ENCODE measurements at places on chromosomes 5 and 9. TPM values are rescaled to one million over a fixed set of nuclear protein-coding genes. Genes with fewer than 3 reads are reported as not detected.

DNA sequence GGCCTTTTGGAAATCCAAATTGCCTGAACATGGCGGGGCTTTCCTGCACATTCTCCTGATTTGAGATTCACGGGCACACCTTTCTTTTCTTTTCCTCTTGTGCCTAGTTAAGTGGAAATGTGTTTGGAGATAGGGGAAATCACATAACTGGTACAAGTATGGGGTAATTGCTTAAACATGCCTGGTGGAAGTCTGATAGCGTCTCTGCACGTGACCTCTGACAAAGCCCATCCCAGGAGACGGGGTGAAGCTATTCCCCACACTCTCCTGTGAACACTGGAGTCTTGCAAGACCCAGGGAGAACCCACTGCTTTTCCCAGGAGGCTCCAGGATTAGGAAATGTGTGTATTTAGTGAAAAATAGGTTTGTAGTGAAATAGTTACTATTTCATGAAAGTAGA, 2.9 kb upstream of the REEP2 start:
- H3K27ac ChIP-seq, result no peak overlapping the region
- peaks cover 24% of the 10 kb centered on the region for H3K36me3 ChIP-seq
- DNase-seq, result no peak
- no peak overlapping the region for H3K4me3 ChIP-seq
- peaks cover 16% of the 10 kb centered on the region for H3K4me1 ChIP-seq

DNA sequence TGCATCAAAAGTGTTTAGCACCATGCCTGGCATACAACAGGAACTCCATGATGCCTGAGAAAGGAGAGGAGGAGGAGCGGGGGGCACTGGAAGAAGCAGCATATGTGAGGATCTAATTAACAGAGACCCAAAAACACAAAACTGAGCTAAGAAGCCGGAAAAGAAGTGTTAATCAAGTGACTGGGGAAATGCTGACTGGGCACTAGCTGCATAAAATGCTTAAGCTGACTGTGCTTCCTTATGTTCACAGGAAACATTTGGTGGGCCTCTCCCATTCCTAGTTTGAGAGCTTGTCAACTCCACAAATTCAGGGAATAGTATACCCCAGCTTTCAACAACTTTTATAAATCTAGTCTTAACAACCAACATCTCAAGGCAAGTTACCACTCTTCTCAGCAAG, 26.6 kb downstream of the DEPDC1B start:
- H3K4me1 ChIP-seq, result peaks cover 14% of the 10 kb centered on the region
- H3K4me3 ChIP-seq, result no peak overlapping the region
- no peaks in the 10 kb centered on the region for H3K27me3 ChIP-seq
- H3K36me3 ChIP-seq, result no peaks in the 10 kb centered on the region

- peaks cover 4% of the 10 kb centered on the region for H3K4me1 ChIP-seq
- no peak overlapping the region for H3K27ac ChIP-seq
- DNase-seq, result no peak
- no peak overlapping the region for H3K4me3 ChIP-seq
- no peaks in the 10 kb centered on the region for H3K27me3 ChIP-seq
- no peaks in the 10 kb centered on the region for H3K36me3 ChIP-seq
Observed at GRCh38 chr5:167710444-167711073, 580.9 kb upstream of the WWC1 start.

- H3K27me3 ChIP-seq, result peaks cover 2% of the 10 kb centered on the region
- DNase-seq, result no peak
- H3K27ac ChIP-seq, result no peak overlapping the region
- H3K36me3 ChIP-seq, result no peaks in the 10 kb centered on the region
- peaks cover 25% of the 10 kb centered on the region for H3K4me1 ChIP-seq
Observed at GRCh38 chr5:175206669-175207068, 237.3 kb downstream of the DRD1 start.

DNA sequence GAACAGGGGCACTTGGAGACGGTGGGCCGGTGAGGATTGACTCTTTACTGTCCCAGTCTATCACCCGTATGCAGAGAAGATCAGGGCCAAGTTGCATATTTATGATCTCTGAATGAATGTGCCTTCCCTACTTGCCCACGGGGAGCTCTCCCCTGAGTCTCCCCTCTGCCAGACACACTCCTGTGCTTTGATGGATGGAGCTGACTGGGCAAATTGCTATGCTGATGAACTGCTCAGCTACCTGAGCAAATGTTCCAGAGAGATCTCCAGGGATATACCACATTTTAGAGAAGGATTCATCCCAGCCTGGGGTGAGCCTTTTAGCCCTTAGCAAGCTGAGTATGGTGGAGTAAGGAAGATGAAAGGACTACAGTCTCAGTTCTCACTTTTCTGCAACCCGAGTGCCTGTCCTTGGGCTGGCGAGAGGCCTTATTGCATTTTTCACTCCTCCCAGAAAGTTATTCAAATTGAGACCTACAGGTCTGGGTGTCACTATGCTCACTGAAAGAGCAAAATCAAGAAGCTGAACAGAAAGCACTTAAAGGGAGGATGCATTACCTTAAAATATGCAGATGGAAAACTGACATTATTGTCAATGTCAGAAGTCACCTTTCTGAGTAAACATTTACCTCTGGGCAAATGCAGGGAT, 526.7 kb upstream of the WWC1 start:
- no peak overlapping the region for H3K27ac ChIP-seq
- DNase-seq, result no peak
- peaks cover 21% of the 10 kb centered on the region for H3K4me1 ChIP-seq
- H3K4me3 ChIP-seq, result no peak overlapping the region

Gene FBN2
- 238 TPM for total RNA-seq

DNA sequence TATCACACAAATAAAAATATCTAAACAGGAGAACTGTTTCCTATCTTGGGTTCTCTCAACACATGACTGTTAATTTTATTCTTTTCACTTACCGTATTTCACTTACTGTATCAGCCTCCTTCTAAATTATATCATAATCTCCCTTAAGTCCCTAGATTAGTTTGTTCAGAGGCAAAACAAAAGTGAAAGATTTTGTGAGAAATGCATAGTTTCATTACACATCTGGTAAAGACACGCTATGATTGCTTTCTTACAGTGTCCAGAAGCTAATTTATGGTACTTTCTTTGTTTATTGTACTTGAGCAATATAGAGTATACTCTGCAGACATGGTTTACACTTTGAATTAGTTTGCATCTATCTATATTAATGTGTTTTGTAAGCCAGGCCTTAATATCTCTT, 159.7 kb upstream of the TLX3 start:
- DNase-seq, result no peak
- H3K4me3 ChIP-seq, result no peak overlapping the region
- H3K27ac ChIP-seq, result no peak overlapping the region
- no peaks in the 10 kb centered on the region for H3K36me3 ChIP-seq

- H3K27me3 ChIP-seq, result no peaks in the 10 kb centered on the region
- H3K27ac ChIP-seq, result no peak overlapping the region
- H3K36me3 ChIP-seq, result no peaks in the 10 kb centered on the region
- H3K4me1 ChIP-seq, result no peaks in the 10 kb centered on the region
Observed at GRCh38 chr9:91386765-91387164, 25.0 kb upstream of the AUH start.

Gene PCDHA1
- total RNA-seq, result not detected

GRCh38 chr9:125432715-125433385, 171.2 kb downstream of the GAPVD1 start:
- no peaks in the 10 kb centered on the region for H3K27me3 ChIP-seq
- peaks cover 17% of the 10 kb centered on the region for H3K4me1 ChIP-seq
- no peak for DNase-seq
- H3K36me3 ChIP-seq, result no peaks in the 10 kb centered on the region

DNA sequence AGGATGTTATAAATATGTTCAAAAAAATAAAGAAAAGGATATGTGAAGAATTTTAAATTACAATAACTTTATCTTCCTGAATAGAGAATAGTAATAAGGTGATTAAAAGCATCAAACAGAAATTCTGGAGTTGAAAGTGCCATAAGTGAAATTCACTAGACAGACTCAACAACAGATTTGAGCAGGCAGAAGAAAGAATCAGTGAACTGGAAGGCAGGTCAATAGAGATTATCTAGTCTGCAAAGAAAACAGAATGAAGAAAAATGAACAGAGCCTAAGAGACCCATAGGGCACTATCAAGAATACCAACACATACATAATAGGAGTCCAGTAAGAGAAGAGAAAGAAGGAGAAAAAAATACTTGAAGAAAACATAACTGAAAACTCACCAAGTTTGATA, 162.1 kb downstream of the ROR2 start:
- H3K36me3 ChIP-seq, result peaks cover 20% of the 10 kb centered on the region
- H3K4me1 ChIP-seq, result peaks cover 2% of the 10 kb centered on the region

Gene SPAG8
- 0.89 TPM for total RNA-seq

GRCh38 chr5:113005454-113005853, 28.9 kb downstream of the DCP2 start:
- no peak overlapping the region for H3K27ac ChIP-seq
- no peaks in the 10 kb centered on the region for H3K4me1 ChIP-seq
- H3K27me3 ChIP-seq, result no peaks in the 10 kb centered on the region
- DNase-seq, result no peak

Gene CETN3
- 34.2 TPM for total RNA-seq

Gene FOXD4
- 0.35 TPM for total RNA-seq

- H3K27me3 ChIP-seq, result no peaks in the 10 kb centered on the region
- no peak overlapping the region for H3K4me3 ChIP-seq
- no peaks in the 10 kb centered on the region for H3K4me1 ChIP-seq
- no peak overlapping the region for H3K27ac ChIP-seq
- no peaks in the 10 kb centered on the region for H3K36me3 ChIP-seq
- DNase-seq, result no peak
Observed at GRCh38 chr5:178762391-178762790, 31.9 kb upstream of the ZNF354A start.

Gene TMEM174
- total RNA-seq, result not detected

Gene AGXT2
- total RNA-seq, result not detected

- H3K27ac ChIP-seq, result no peak overlapping the region
- peaks cover 22% of the 10 kb centered on the region for H3K4me1 ChIP-seq
- H3K27me3 ChIP-seq, result no peaks in the 10 kb centered on the region
- H3K4me3 ChIP-seq, result no peak overlapping the region
- no peak for DNase-seq
Observed at GRCh38 chr9:134390537-134390936, 64.3 kb downstream of the RXRA start.

Gene N4BP3
- total RNA-seq, result 2.3 TPM

DNA sequence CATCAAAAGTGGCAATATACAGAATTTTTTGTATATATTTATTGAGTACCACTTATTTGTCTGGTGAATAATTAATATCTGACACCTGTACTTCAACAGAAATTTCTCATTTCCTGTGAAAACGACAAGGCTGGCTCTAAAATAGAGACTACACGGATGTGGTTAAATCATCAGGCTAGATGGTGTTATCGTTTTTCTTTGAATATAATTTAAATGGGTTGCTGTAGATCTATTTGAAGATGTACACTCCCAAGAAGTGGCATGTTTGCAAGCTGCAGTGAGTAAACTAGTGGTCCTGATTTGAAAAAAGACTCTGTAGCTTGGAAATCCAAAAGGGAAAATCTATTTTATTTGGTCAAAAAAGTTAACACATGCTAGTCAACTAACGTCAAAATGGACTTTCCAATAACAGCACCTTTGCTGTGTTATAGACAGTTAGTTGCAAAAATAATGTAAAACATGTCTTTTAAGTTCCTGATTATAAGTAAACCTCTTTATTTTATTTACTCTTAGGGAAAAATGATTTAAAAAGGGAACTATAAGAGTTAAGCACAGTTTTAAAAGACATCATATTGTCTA, 13.8 kb downstream of the ST8SIA4 start:
- no peak for DNase-seq
- H3K27me3 ChIP-seq, result peaks cover 18% of the 10 kb centered on the region
- H3K4me3 ChIP-seq, result no peak overlapping the region
- no peaks in the 10 kb centered on the region for H3K4me1 ChIP-seq
- H3K36me3 ChIP-seq, result no peaks in the 10 kb centered on the region
- H3K27ac ChIP-seq, result no peak overlapping the region

DNA sequence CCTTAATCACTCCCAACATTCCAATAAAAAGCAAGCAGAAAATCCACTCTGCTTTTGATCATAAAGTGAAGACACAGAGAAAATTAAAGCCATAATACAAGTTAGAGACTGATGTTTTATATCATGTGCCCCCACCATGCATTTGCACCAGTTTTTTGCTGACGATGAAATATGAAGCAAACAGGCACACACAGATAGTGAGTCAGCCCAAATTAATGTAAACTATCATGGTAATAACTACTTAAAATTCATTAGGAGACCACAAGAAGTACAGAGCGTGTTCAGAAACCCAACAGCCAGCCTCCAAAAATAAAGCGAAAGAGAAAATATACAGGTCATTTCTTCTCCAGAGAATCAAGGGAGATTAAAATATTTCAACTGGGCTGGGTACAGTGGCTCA, 46.4 kb upstream of the KDM4C start:
- H3K4me1 ChIP-seq, result peaks cover 4% of the 10 kb centered on the region
- H3K4me3 ChIP-seq, result no peak overlapping the region
- peaks cover 3% of the 10 kb centered on the region for H3K36me3 ChIP-seq

DNA sequence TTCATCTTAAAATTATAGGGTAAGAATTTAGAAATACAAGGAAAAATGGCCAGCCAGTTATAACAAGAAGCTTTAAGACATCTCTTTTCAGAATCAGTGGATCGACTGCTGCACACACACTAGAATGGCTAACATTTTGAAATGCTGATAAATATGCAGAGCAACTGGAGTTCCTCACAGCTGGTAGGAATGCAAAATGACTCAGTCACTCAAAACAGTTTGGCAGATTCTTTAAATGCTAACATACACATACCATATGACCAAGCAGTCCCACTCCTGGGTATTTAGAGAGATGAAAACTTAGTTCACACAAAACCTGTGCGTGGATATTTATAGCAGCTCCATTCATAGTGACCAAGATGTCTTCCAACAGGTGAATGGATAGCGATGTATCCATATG, 23.2 kb upstream of the PSAT1 start:
- H3K27ac ChIP-seq, result no peak overlapping the region
- H3K4me1 ChIP-seq, result peaks cover 9% of the 10 kb centered on the region
- peaks cover 22% of the 10 kb centered on the region for H3K36me3 ChIP-seq

Gene TAF11L8
- not detected for total RNA-seq

Gene SLC22A4
- 2.2 TPM for total RNA-seq

- no peaks in the 10 kb centered on the region for H3K27me3 ChIP-seq
- peaks cover 43% of the 10 kb centered on the region for H3K36me3 ChIP-seq
- H3K4me1 ChIP-seq, result peaks cover 57% of the 10 kb centered on the region
- no peak overlapping the region for H3K4me3 ChIP-seq
- DNase-seq, result no peak
Observed at GRCh38 chr9:14107977-14108376, 206.0 kb downstream of the NFIB start.

Gene FREM1
- total RNA-seq, result 60.5 TPM

Gene LRRC8A
- total RNA-seq, result 34.6 TPM

- no peak for DNase-seq
- H3K4me3 ChIP-seq, result no peak overlapping the region
- peaks cover 10% of the 10 kb centered on the region for H3K27me3 ChIP-seq
- no peak overlapping the region for H3K27ac ChIP-seq
- H3K4me1 ChIP-seq, result peaks cover 21% of the 10 kb centered on the region
Observed at GRCh38 chr5:2335733-2336515, 415.6 kb downstream of the IRX2 start.

- no peaks in the 10 kb centered on the region for H3K4me1 ChIP-seq
- no peaks in the 10 kb centered on the region for H3K27me3 ChIP-seq
- H3K4me3 ChIP-seq, result no peak overlapping the region
- DNase-seq, result no peak
Observed at GRCh38 chr9:122865300-122865699, 36.9 kb upstream of the PDCL start.
